ENCODE measurements at places on chromosomes 11 and 22.

DNA sequence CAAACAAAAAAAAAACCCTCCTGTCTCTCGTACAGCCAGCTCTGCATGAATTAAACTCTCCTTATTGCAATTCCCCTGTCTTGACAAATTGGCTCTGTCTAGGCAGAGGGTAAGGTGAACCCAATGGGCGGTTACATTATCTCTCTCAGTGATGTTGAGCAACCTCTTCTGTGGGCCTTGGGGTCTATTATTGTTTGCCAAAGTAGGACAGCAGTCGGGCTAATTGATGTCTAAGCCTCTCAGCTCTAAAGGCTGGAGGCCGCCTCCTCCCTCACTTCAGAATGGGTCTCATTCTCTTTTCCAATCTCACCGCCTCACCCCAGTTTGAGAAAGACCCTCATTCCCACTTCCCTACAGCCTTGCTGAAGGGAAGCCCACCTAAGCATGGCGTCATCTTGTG lies 1.3 kb upstream of the SLC25A45 start:
- DNase-seq = no peak

DNA sequence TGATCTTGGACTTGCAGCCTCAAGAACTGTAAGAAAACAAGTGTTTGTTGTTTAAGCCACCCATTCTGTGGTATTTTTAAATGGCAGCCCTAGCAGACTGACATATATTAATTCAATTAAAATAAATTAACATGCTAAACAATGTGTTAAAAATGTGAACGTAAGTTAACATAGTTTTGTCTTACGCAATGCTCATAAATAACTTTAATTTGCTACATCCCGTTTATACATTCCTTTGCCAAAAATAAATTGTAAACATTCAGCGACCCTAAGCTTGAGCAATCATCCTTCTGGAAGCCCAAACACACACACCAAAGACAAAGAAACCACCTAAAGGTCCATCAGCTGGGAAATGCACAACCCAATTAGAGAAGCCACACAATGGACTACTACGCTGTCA lies 70.4 kb downstream of the CELSR1 start:
- DNase-seq = no peak

DNA sequence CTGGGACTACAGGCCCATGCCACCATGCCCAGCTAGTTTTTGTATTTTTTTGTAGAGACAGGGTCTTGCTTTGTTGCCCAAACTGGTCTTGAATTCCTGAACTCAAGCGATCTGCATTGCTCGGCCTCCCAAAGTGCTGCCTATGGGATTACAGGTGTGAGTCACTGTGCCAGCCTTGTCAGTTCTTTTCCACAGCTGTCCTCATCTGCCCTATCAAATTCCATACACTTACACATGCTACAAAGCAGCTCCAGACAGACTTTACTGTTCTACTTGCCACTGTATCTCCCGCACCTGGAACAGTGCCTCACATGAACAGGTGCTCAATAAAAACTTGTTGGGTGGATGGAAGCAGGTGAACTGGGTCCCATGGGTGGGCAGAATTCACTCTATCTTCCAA lies 8.2 kb downstream of the STX5 start:
- DNase-seq = no peak

- no peak for DNase-seq
Observed at GRCh38 chr11:47714554-47715081, 551 bp downstream of the AGBL2 start.

All from stimulated activated CD4-positive, alpha-beta T cell treated with anti-CD3 and anti-CD28 coated beads, Interleukin-12 subunit alpha, Interleukin-12 subunit beta, amount 100 ng/mL, for 4 hours (primary cell).